ENCODE measurements at places on chromosomes 4 and X. TPM values are rescaled to one million over a fixed set of nuclear protein-coding genes. Genes with fewer than 3 reads are reported as not detected.

DNA sequence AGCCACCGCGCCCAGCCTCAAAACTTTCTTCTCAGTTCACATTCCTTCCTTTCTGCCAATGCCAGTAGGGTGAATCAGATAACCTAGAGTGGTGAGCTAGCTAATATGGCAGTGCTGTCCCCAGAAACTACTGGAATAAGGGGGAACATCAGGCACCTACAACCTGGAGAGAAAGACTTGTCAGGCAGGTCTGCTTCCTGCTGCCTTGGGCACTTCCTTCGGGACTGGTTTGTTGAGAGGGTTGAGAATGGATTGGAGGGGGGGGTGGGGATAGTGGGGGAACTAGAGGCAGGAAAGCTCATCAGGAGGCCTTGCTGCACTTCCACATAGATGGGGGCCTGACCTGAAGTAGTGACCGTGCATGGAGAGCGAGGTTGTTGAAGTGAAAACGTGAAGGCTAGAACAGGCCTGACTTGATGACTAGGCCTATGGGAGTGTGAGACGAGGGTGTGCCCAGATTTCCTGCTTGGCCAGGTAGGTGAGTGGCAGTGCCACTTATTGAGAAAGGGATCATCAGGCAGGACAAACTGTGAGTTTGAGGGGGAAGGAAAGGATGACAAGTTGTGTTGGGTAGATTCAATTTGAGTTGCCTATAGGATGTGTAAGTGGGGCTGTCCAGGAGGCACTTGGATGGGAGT lies 33.4 kb downstream of the SLC25A5 start:
- DNase-seq: no peak

The SLITRK4 gene
- 0.17 TPM for total RNA-seq

DNA sequence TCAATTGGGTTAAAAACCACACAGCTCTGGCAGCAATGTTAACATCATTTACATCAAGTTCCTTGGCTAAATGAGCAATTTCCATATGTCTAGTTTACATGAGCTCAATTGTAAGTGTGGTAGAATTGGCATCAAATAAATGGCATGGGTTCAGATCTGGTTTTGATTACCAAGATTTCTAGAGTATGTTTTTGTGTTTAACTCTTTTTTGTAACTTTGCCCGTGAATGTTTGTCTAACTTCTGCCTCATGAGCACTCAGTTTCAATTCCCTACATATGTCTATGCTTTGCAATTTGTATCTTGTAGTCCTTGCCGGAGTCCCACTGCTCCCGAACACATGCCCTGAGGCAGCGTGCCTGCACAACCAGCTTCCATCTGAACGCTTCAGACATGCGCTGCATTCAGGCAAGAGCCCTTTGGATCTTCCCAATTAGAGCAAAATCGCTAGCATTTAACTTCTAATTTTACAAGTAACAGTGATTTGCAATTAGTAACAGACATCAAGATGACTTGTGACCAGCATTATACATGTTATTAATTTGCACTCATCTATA lies 644.4 kb downstream of the TRIML1 start:
- no peak for DNase-seq

The SLC9B2 gene
- 22.0 TPM for total RNA-seq

GRCh38 chr4:111934314-111934713 lies 210.9 kb upstream of the FAM241A start:
- DNase-seq: no peak

GRCh38 chr4:109640644-109641043 lies 62.6 kb downstream of the CASP6 start:
- DNase-seq: no peak

The PRKX gene
- 73.9 TPM for total RNA-seq

- no peak for DNase-seq
Observed at GRCh38 chr4:137676357-137676998, 144.2 kb upstream of the PCDH18 start.

DNA sequence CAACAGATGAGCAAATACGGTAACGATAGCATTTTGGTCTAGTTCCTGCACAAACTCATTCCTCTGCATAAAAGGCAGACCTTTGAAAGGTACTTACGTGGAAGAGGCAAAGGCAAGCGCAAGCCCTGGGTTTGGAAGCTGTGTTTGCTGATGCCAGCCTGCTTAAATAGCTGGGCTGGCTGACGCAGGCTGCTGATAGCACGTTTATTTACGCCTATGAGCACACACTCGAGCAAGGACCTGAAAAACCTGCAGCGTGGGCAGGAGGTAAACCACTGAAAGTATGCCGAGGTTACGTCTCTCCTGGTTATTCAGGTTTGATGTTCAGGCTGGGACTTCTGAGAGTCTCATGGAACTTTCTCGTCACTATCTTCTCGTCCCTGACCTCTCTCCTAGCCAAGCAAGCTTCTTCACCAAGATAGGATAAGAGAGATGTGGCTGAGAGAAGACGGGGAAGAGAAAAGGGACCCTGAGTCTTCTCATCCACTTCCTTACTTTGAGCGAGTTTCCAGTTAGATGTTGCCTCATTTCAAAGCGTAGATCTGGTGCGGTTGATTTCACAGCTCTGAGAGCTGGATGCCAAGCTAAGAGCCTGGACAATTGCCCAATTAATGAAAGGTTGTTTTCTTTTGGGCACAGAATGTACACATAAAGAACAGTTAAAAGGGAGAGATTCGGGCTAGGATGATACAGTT lies at the start of gene HOPX:
TSS of gene HOPX (minus strand) at position 139 of the 695 bp plus-strand sequence. CDS start 23,480 bp downstream, outside the sequence.
- DNase-seq: no peak

DNA sequence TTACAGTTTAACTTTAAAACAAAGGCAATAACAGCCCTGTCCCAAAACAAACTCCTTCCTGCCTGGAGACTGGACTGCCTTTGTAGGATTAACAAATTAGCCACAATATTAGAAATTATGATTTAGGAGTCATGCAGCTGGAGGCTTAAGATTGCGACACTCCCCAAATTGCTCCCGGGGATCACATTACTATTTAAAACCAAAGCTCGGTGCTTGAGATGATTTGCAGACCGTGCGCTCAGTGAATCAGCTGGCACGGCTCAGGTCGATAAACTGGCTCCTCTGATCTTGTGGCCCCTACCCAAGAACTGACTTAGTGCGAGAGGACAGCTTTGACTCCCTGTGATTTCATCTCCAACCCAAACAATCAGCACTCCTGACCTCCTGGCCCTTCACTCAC lies 829.3 kb downstream of the NLGN4X start:
- no peak for DNase-seq

GRCh38 chr4:89257376-89257775 lies 50.2 kb downstream of the GPRIN3 start:
- no peak for DNase-seq

- no peak for DNase-seq
Observed at GRCh38 chrX:131987252-131987651, 35.9 kb upstream of the STK26 start.

- no peak for DNase-seq
Observed at GRCh38 chr4:152848508-152848907, 68.8 kb downstream of the ARFIP1 start.

DNA sequence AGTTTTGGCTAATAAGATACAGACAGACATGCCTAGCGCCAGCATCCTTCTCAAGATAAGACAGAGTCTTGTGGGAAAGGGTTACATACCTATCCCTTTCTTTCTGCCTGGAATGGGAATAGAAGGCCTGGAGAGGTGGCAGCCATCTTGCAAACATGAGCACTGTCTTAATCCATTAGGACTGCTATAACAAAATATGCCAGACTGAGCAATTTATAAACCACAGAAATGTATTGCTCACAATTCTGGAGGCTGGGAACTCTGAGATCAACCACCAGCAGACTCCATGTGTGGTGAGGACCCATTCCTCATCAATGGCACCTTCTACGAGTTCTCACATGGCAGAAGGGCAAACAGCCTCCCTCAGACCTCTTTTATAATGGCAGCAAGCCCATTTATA lies 26.5 kb upstream of the NEIL3 start:
- DNase-seq: no peak

The NAT8L gene
- not detected for total RNA-seq

- DNase-seq: no peak
Observed at GRCh38 chrX:44828008-44828605, 15.7 kb upstream of the DUSP21 start.

The SUPT20HL1 gene
- total RNA-seq: not detected

DNA sequence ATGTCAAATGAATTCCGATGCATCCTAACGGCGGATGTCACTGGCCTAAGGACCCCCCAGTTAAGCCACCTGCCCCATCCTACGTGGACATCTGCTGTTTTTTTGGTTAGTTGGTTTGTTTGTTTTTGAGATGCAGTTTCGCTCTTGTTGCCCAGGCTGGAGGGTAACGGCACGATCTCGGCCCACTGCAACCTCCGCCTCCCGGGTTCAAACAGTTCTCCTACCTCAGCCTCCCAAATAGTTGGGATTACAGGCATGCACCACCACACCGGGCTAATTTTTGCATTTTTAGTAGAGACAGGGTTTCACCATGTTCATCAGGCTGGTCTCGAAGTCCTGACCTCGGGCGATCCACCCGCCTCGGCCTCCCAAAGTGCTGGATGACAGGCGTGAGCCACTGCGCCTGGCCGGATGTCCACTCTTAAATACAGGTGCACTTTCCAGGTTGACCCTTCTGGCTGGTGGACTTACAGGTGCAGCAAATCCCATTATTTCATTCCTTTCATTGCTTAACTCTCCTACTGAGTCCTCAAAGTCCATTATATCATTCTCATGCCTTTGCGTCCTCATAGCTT lies 206.2 kb downstream of the CRLF2 start:
- DNase-seq: no peak

The EXOC1L gene
- total RNA-seq: not detected

DNA sequence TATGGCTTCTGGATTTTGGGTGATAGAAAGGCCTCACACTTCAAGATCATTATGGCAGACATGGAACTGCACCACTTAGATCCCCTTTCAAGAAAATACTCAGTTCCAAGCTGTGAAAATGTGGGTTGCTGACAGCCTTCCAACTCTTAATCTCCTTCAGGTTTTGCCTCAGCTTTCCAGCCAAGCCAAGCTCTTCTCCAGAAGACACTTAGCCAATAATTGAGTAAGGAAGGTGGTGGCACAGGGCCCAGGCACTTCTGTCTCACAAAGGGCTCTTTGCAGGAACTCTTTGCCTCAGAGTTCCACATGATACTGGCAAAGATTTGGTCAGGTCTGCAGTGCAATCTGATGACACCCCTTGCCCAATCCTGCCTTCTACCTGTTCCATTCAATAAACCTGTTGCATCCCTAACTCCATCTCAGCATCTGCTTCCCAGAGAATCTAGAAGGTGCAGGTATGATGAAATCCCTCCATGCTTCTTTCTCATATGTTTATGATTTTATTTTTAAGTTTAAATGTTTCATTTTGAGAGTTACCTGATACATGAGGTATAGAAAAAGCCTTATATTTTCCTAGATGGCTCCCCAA lies 30.6 kb downstream of the ANXA5 start:
- no peak for DNase-seq

DNA sequence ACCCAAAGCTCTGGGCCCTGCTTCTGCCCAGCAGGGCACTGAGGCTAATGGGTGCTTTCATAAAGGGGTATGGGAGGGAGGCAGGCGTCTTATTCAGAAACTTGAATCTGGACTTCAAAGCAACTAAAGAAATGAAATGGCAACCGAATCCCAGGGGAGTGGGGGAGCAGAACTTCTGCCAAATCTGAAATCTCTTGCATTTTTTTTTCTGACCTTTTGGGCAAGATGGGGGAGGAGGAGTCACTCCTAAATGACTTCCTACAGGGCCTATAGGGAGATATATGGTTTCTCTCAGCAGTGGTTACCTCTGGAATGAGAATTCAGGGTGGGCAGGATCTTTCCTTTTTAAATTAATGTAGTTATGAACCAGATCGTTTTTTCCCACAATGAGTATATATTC lies 30.6 kb upstream of the KIAA1210 start:
- DNase-seq: no peak

The ADGRG4 gene
- total RNA-seq: not detected

GRCh38 chr4:176400816-176401461 lies 81.2 kb downstream of the SPCS3 start:
- DNase-seq: no peak

DNA sequence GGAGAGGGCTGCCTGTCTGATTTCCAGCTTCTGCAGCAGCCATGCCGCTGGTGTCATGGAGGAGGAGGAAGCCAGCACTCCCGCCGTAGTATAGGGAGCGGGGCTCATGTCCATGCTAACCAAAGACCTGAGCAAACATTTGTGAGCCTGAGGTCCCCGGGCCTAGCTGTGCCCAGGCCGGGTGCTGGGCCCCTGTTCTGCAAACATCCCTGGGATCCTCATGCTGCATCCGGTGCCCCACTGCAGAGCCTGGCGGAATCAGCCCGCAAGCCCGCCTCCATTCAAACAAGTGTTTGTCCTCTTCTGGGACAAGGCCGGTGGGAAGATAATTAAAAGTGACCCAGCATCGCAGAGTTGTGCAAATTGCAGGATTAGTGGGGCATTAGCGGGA lies 106.3 kb downstream of the SORCS2 start:
- no peak for DNase-seq

GRCh38 chr4:130359542-130359941 lies 1263.6 kb downstream of the C4orf33 start:
- DNase-seq: no peak

DNA sequence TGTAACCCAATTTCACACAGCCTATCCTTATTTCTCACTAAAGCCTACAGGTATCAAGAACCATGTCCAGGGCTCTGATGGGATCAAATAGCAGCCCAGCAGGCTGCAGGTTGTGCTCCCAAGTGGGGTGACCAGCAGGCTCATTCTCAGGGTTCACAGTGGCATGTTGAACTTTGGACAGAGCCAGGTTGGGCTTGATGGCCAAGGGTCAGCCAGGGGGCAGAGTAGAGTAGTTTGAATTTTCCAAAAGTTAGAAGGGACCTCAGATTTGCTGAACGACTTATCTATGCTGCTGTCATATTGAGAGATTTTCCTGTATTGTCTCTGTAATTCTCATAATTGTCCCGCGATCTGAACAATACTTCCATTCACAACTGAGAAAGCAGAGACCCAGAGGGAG lies 310.8 kb upstream of the BOD1L1 start:
- no peak for DNase-seq

DNA sequence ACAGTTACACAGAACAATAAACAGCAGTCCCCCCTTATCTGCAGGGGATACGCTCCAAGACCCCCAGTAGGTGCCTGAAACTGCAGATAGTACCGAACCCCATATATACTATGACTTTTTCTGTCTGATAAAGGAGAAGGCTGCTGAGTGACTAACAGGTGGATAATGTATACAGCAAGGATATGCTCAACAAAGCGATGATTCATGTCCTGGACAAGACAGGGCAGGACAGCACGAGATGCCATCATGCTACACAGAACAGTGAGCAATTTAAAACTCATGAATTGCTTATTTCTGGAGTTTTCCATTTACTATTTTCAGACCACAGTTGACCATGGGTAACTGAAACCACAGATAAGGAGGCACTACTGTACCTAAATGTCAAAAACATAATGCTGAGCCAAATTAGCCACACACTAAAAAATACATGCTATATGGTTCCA lies 76.1 kb downstream of the MANBA start:
- no peak for DNase-seq

- DNase-seq: no peak
Observed at GRCh38 chr4:150038335-150039076, 39.7 kb upstream of the DCLK2 start.

GRCh38 chrX:105618393-105619101 lies 203.8 kb upstream of the NRK start:
- DNase-seq: no peak

The KCND1 gene
- 3.2 TPM for total RNA-seq

GRCh38 chr4:9825049-9825448 lies 43.6 kb downstream of the DRD5 start:
- no peak for DNase-seq
